Lung (tissue), 17 donors: ENCODE measurements at places on chromosomes 12 and 14. TPM values are rescaled to one million over a fixed set of nuclear protein-coding genes. Genes with fewer than 3 reads are reported as not detected.

DNA sequence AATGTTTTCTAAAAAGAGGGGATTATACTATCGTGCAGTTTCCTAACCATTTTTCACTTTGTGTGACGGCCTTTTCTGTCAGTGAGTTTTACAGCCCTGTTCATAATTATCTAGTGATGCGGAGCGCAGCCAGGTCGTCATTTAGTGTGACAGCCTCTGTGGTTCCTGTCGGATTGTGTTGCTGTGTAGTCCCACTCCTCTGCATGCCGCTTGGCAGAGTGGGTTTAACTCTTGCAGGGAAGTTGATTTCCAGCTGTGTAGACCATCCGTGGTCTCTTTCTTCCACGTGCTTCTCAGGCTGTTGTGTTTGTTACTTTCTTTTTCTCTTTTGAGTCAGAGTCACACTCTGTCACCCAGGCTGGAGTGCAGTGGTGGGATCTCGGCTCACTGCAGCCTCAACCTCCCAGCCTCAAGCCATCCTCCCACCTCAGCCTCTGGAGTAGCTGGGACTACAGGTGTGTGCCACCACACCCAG is 8.6 kb downstream of the RAN start:
- no peak for DNase-seq

GRCh38 chr14:50082784-50083466 is 33.4 kb downstream of the VCPKMT start:
- no peak for DNase-seq

GRCh38 chr12:113242026-113242418 is 20.8 kb downstream of the TPCN1 start:
- DNase-seq, result no peak

DNA sequence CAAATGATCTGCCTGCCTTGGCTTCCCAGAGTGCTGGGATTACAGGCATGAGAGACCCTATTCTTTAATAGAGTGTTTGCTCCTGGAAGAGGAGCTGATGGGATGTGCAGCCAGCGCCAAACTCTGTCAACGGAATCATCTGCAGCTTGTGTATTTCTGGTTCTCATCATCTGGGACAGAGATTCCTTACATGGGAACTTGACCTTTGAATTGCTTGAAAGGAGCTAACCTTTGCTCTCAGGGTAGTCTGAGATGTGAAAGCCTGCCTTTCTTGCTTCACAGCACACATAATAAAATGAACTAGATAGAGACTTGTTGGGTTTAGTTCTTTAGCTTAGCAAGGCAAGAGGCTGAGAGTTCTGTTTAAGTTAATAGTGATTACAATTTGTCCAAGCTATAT is 120.0 kb downstream of the OTOGL start:
- peak; percentile 97 for DNase-seq

DNA sequence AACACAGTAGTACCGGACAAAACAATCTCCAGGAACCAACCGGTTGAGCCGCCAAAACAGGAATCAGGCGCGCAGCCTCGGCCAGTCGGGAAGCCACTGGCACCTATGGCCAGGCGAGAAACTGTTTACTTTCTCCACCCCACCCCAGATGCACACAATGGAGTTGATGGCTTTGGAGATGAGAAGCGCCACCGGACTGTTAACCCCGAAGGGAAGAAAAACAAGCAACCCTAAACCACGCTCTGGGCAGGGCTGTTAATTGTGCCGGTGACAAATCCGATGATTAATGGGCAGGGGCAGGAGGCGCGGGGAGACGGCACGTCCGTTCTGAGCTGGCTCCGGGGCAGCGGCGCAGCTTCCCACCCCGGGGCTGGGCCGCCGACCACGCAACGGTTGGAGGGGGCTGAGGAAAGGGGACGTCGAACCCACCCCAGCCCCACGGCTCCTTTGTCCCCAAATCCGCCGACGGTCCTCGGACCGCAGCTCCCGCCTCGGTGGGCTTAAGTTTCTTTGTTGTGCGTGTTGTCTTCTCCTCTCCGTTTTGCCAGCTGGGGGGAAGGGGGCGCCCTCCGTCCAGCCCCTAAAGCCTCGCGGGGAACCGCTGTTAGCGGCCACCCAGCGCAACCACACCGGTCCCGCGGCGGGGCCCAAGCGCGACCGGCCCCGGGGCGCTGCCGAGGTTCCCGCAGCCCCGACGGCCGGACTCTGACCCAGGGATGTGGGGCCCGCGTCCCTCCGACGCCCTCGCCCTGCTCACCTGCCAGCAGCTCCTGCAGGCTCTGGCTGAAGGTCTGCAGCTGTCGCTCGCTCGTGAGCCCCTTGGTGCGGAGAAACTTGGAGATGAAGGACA is 790 bp downstream of the BTG1 start:
- peak; percentile 46 for DNase-seq

The LRRC10 gene
- total RNA-seq, result 0.40 TPM

The PPP1R36 gene
- 2.3 TPM for total RNA-seq

The DPPA3 gene
- total RNA-seq, result not detected

The SVOP gene
- 0.11 TPM for total RNA-seq

The FGF6 gene
- total RNA-seq, result not detected

The CABP1 gene
- total RNA-seq, result 0.58 TPM
